ENCODE measurements at places on chromosomes 1 and 21.

DNA sequence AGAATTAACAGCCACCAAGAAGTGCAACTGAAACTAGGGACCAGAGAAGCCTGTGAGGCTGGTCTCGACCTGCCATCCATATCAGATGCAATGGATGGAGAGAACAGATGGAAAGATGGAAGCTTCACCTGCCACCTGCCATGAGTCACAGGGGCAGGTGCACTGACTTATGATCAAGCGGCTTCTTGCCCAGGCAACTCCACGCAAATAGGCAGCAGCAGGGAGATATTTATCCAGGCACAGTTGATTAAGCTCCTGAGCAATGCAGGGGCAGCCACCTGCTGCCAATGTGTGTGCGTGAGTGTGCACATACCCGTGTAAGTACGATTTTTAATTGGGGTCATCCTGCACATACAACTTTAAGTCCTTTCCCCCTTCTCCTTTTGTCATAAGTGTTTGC lies 174.2 kb downstream of the PTPRU start:
- peak; percentile 33 for DNase-seq

- DNase-seq: peak; percentile 59
These were observed 21.0 kb downstream of the PCSK9 start for GRCh38 chr1:55060133-55060999.

DNA sequence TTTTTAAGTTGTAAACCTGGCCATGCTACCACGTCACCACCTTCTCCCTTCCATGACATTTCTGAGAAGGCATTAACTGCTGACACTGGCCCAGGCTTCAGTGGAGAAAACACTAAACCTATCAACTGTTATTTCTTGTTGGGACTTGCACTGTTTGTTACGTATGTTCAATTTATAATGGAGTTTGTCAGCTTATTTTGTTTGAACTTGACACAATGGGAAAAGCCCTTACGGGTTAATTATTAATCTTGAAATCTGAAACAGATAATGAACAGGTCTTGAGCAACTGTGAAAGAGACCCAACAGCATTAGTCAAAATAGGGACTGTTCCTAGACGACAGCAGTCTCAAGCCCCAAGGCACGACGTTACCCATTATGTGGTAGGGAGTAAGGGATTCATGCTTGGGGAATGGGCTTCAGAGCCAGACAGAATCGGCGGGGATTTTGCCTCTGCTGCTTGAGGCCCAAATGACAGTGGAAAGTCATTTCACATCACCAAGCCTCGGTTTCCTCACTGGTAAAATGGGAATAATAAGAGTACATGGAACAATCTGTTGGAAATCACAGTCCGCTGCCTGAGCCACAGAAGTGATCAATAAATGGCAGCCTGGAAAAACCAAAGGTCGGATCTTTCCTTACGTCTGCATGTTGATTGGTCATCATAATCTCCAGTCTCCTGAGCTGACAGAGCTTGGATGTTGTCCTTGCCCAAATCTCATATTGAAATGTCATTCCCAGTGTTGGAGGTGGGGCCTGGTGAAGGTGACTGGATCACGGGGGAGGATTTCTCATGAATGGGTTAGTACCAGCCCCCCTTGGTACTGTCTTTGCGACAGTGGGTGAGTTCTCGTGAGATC lies 44.5 kb downstream of the TIAM1 start:
- no peak for DNase-seq

- DNase-seq: no peak
These were observed 44.9 kb downstream of the ROR1 start for GRCh38 chr1:63818567-63819325.

- no peak for DNase-seq
These were observed 10.8 kb downstream of the ARHGEF16 start for GRCh38 chr1:3465091-3465934.

GRCh38 chr1:40044110-40044509 lies 3.6 kb downstream of the CAP1 start:
- DNase-seq: no peak

- no peak for DNase-seq
These were observed 58.5 kb downstream of the RIMS3 start for GRCh38 chr1:40606978-40607377.

DNA sequence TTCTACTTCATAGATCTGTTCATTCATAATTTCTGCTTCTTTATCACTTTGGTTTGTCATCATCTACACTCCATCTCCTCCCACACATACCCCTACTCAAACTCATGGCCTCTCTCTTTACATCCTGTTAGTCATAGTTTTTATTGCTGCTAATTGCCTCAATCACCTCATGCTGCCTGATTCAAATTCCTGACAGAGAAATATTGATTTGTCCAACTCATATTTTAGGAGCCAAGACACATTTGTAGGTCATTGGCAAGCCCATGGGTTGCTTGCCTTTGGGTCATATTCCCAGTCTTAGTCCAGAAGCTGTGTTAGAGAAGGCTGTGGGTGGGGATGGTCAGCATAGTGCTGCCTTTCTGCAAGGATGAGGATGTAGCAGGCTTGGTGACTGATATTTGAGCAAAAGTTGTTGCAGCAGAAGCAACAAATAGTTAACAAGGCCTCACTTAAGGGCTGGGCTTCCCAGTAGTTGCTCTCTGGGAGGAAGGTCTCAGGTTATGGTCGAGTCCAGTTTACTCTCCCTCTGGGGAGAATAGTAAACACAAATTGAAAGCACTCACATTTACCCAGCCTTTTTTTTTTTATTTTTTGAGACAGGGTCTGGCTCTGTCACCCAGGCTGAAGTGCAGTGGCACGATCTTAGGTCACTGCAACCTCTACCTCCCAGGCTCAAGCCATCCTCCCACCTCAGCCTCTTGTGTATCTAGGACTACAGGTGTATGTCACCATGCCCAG lies 22.4 kb upstream of the EPS15 start:
- no peak for DNase-seq

DNA sequence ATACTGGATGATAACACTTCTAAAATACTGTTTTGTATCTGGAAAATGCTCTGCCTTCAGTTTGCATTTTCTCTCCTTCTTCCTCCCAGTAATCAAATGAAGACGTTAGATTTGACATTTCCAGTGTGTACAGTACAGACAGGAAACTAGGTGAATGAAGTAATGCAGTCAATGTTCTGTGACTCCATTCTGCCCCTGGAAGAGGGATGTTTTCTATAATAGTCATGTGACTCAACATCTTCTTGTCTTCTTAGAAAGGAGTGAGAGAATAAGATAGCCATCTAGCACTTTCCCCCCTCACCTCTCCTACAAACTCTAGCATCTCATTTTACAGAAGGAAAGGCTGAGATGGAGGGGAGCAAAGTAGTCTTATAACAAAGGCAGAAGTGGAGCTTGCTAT lies 77.6 kb downstream of the DDR2 start:
- no peak for DNase-seq

DNA sequence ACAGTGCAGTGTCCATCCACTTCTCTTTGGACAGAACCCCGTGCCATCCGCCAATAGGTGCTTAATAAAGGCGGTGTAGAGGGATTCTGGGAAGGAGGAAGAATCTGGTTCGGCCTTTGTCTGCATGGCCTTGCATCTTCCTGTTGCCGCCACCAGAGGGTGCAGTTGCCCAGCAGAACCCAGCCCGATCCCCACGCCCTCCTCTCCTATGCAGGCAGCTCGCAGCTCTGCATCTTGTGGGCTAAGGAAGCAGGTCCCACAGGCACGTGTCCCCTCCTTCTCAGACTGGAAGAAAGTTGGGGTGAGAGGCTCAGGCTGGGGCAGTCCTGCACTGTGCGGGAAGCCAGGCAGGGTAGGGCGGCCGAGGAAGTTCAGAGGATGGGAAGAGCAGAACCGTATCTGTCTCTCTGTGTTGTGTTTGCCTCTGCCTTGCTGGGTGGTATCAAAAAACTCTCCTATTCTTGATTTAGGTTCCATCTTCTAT lies 20.8 kb downstream of the NAV1 start:
- peak; percentile 80 for DNase-seq

- no peak for DNase-seq
These were observed 6.5 kb downstream of the LRP8 start for GRCh38 chr1:53321366-53321765.

DNA sequence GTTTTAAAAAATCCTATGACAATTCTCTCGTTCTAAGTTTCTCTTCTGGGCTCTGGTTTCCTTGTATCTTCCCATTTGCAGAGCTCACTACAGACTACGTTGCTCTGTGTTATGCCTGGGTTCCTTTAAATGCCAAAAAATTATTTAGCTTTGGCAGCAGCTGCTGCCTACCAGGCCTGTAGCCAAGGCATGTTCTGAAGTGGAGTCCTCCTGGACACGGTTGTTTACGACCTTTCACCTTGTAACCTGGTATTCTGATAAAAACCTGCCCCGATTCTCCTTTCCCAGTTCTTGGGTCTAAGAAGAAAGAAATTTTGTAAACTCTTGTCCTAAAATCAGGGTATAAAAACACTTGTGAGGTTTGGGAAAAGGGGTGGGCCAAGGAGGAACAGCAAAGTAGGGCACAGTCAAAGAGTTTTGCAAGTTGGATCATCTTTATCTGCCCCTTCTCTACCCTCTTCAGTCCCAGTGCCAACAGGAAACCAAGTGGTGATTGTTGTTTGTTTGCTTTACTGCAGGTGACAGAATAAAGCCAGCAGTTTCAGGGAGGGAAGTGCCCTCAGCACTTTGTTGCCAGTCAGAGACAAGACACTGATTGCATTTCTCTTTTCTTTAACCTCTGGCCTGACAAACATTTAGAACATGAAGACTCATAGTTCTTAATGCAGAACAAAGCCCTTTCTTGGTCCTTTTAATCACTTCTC lies 3.1 kb upstream of the TXNIP start:
- DNase-seq: peak; percentile 68

DNA sequence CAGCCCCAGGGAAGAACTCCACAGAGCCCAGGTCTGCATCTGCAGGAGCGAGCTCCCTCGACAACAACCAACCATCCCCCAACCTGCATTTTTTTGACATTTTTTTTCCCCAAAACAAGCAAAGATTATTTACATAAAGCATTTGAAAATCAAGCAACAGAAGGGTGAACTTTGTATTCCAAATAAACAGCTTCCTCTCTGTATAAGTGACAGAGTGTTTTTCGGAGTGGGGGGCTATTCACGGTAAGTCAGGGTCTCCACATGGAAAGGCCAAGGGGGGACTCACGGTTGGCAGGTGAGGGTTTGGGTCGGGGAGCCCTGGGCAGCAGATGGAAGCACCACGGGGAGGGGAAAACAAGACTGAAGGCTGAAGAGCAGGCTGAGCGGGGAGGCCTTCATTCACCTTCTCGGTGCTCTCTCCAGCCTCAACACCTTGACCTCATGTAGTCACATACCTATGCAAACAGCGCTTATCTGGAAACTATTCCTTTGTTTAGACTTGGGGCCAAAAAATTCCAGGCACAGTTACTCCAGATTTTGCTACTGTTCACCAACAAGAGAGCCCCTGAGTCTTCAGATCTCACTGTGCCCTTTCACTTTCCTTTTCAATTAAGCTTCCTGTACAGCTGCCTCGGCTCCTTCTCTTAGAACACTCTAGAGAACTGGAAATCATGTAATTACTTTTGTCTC lies 27.6 kb downstream of the C2CD2 start:
- DNase-seq: no peak

GRCh38 chr1:151945725-151946722 lies 36.7 kb upstream of the THEM4 start:
- peak; percentile 91 for DNase-seq

GRCh38 chr1:153415850-153416570 lies at the start of gene S100A7A:
Gene S100A7A, plus strand, starts transcription at chr1:153416520. Its CDS starts 1,563 bp downstream, at chr1:153418083.
- peak; percentile 43 for DNase-seq

- DNase-seq: no peak
These were observed 51.1 kb downstream of the SLX9 start for GRCh38 chr21:44990921-44991320.

- DNase-seq: no peak
These were observed 25.2 kb upstream of the TDRD10 start for GRCh38 chr1:154476791-154477190.

GRCh38 chr21:41374177-41374712 lies 12.4 kb downstream of the MX2 start:
- DNase-seq: no peak

DNA sequence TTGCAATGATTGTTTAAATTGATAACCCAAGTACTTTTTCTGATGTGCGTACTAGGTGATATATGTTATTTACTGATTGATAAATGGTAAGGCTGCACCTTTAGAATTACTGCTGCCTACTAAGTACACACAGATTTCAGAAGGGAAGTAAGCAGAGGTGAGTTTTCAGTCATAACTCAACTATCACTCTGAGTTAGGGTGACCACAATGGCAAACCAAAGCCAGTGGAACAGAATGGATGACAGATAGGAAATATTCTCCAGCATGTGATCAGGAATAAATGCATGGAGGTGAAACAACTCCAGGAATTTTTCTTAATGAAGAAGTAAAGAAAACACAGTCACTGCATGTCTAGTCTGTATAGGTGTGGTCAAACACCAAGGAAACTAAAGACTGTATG lies 7.5 kb upstream of the KCNJ15 start:
- DNase-seq: no peak

GRCh38 chr1:167219194-167219593 lies 1.5 kb upstream of the POU2F1 start:
- DNase-seq: no peak

DNA sequence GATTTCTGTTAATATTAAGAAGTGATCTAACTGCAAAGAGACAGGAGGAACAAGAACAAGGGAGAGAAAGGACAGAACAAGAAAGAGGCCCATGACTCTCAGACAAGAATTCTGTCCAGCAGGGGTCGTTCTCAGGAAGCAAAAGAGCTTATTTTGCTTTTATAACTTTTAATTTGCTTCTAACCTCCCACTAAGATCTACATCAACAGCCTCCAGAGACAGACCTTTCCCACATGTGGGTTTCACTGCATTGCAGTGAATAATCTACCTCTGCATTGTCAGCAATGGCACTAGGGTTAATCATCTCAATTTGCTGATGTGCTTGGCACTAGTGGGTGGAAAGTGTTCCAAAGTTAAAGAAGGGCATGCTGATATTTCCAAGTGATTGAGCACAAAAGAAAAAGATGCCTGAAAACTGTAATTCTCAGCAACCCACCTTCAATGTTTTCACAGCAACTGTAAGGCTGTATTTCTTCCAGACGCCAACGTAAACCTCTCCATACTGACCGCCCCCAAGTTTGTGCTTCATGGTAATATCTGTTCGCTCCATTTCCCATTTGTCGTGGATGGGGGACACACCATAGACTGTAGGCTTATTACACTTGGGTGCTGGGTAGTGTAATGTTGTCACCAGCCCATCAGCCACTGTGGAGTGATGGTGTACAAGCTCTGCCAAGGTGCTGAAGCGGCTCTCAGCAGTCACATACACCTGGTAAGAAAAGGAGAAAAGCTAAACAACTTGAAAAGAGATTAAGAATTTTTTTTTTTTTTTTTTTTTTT lies 39.5 kb downstream of the TOR3A start:
- DNase-seq: no peak

GRCh38 chr1:226443439-226443838 lies 35.5 kb upstream of the PARP1 start:
- peak; percentile 24 for DNase-seq

Data from coronary artery (tissue), 2 donors.